Activated CD4-positive, alpha-beta T cell treated with anti-CD3 and anti-CD28 coated beads for 24 hours (primary cell): ENCODE measurements at places on chromosomes 13 and 19.

GRCh38 chr19:8093740-8094139 lies 41.2 kb downstream of the CCL25 start:
- no peak for DNase-seq

GRCh38 chr19:33381101-33381500 lies 7.6 kb downstream of the CEBPG start:
- no peak for DNase-seq

DNA sequence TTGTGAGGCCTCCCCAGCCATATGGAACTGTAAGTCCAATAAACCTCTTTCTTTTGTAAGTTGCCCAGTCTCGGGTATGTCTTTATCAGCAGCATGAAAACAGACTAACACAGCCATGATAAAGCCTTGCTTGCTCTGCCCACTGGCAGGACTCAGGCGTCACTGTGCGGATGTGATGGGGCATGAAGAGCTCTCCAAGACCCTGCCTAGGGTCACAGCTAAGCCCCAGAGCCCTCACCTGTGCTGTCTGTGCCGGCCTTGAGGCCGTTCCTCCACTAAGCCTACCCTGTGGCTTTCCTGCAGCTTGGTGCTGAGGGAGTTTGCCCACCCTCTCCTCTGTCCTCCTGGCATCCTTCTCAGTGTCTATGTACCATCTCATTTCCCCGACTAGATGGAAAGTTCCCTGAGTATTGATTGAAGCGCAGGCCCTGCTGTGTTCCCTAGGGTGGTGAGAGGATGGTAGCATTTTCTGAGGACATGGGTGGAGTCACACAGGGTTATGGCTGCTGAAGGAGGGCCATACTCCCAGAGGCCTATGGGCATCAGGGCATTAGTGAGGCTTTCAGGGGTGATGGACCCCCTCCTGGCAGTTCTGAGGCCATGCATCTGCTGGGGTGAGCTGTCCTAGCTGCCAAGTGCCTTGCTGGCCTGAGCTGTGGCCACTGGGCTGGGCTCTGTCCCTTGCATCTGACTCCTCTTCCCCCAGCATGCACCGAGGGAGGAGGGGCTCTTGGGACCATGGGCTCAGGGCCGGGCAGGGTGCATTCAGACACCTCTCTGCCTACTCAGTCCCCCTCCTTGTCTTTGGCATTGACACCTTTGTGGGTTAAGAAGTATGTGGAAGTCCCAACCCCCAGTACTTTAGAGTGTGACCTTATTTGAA lies 75.3 kb downstream of the TEX29 start:
- DNase-seq, result no peak

GRCh38 chr13:29514720-29515310 lies 80.7 kb downstream of the SLC7A1 start:
- no peak for DNase-seq

- DNase-seq, result no peak
These were observed 1.5 kb downstream of the HIPK4 start for GRCh38 chr19:40388481-40388880.

DNA sequence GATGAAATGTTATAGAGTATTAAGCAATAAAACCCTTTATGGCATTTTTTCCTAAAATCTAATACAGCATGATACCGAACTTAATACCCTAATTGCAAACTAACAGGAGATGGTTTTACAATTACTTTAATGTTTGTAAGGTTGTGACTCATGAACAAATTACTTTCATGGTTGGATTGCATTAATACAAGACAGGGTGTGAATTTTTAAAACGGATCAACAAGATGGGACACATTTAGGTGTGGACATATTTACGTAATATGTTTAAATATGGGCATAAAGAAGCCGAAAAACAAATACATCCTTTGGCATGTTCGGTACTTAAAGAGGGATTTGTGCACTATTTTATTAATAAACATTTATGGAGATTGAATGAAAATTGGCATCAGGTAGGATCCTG lies 168.3 kb upstream of the SPRY2 start:
- no peak for DNase-seq

GRCh38 chr19:16444269-16444600 lies 27.5 kb downstream of the EPS15L1 start:
- no peak for DNase-seq

DNA sequence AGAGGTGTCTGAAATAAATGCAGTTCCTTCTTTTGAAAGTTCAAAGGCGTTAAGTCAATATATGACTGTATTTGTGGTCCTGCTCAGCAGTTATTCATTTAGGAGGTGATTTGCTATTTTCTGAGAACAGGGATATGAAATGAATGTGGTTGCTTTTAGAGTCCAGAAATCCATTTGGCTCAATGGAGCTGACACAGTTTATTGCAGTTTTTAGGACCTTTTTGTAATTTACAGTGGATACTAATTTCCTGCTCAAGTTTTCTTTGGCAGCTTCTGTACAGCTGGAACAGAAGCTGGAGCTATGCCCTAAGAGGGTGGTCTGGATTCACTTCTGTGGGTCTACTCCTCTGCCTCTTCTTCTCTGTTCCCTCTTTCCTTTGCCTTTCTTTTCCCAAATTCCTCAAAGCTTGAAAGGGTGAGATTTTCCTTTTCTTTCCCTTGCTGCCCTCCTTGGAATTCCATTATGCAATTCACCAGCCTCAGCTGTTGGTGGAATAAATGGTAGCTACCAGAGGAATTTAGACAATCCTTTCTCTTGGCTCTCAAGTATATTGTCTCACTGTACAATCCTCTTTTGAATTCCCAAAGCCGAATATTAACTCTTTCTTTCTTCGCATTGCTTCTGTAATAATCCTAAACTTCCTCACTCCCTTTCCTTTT lies 39.9 kb downstream of the ITGBL1 start:
- DNase-seq, result no peak

DNA sequence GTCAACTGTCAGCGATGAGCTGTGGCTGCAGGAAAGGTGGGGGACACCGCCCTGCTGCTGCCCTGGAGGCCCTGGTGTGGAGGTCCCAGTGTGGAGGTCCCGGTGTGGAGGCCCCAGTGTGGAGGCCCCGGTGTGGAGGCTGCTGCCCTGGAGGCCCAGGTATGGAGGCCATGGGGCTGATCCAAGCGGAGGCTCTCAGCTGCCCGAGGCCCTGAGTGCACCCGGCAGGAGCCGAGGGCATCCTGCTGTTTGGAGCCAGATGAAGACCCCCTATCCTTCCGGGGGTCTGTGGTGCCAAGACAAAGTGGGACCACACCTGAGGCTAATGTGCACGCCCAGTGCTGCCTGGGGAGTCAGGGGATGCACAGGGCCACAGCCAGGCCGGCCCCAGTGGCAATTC lies 210.4 kb upstream of the SOX1 start:
- DNase-seq, result no peak

- DNase-seq, result no peak
These were observed 9.4 kb upstream of the WDR18 start for GRCh38 chr19:974564-975257.

DNA sequence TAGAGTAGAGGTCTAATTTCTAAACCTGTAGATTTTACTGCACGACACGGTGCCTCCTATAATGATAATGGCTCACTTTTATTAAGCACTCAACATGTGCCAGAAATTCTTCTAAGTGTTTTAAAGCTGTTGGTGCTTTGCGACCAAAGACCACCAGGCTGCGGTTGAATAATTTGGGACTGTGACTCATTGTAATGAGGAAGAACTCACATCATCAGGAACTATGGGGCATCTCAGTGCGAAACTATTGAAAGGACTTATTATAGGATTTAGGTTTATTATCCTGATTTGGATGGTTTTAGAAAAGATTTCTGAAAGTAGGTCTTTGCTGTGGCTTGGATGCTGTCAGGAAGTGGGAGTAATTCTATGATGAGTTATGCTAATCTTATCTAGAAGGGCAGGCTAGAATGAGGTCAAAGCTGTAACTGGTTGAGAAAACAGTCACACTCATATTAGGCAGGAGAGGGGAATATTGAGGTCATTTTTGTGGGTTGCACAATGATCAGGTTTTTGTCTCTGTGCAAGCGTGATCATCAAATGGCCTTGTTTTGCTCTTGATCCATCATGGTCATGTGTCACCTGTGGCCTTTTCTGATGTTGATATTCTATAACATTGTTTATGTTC lies 266.8 kb downstream of the PCDH20 start:
- no peak for DNase-seq

GRCh38 chr13:101785858-101786257 lies 333.4 kb downstream of the ITGBL1 start:
- DNase-seq, result no peak

DNA sequence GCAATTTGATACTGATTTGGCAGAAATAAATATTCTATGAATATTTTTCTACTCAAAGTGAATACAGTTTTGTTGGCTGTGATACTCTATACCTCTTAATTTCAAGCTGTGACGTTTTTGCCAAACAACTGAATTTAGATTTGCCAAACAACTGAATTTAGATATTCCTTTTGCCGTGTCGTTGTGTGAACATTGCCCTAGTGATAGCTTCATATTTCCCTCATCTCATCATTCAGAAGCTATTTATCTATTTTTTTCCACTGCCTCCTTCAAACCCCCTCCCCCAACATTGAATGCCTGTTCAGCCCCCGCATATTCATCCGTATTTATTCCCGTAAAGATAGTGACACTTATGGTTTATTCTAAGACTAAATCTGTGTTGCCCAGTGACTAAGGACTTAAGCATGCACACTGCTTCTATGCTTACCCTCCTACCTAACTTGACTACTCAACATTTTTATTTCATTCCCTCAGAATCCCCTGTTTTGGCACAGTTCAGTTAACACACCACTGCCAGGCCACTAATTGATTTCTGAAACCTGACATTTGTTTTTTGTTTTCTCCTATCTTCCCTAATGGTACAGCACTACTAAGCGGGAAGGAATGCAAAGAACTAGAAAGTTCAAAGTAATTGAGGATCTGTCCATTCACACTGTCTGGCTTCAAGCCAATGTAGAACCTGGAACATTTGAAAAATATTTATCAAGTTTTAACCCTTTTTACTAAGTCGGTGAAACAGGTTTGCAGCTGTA lies 2.8 kb upstream of the KLF5 start:
- no peak for DNase-seq

GRCh38 chr13:88552966-88553365 lies 881.8 kb downstream of the SLITRK5 start:
- DNase-seq, result no peak

DNA sequence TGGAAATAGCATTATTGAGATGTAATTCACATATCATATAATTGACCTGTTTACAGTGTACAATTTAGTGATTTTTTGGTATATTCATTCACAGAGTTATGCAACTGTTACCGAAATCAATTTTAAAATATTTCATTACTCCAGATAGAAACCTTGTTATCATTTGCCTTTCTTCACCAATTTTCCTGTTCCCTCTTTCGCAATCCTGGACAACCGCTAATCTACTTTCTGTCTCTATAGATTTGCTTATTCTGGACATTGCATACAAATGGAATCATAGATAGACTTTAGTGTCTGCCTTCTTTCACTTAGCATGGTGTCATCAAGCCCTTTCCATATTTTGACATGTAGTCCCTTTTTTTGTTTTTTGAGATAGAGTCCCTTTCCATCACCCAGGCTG lies 19.2 kb downstream of the MAB21L1 start:
- DNase-seq, result no peak

- DNase-seq, result no peak
These were observed 598 bp upstream of the GJB6 start for GRCh38 chr13:20232556-20233277.

- no peak for DNase-seq
These were observed 24.0 kb downstream of the UTP14C start for GRCh38 chr13:52048516-52048915.

DNA sequence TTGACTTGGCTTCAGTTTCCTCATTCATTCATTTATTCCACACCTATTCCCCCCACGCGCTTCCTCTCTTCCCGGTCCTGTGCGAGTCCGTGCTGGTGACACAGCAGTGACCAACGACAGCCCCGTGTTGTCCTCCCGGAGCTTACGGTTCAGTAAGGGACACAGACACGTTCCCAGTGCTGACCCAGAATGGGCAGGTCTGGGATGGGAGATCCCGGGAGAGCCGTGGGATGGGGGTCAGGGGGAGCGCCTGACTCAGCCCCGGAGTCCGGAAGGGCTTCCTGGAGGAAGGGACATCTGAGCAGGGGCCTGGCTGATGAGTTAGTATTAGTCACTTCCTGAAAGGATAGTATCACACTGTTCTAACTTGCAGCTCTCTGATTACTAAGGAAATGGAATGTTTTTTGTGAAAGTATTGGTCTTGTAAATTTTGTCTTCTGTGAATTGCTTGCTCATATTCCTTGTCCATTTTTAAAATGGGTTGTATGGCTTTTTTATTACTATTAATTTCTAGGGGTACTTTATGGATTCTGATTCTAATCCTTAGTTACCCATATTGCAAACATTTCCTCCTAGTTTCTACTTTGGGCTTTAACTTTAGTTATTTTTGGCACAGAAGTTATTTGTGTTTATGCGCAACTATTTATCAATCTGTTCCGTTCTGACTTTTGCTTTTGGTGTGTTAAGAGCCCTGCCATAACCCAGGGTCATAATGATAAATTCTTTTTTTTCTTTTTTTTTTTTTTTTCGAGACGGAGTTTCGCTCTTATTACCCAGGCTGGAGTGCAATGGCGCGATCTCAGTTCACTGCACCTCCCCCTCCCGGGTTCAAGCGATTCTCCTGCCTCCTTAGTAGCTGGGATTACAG lies 708 bp upstream of the ERCC1 start:
- DNase-seq, result no peak

GRCh38 chr19:373391-374182 lies 29.0 kb upstream of the MIER2 start:
- no peak for DNase-seq

DNA sequence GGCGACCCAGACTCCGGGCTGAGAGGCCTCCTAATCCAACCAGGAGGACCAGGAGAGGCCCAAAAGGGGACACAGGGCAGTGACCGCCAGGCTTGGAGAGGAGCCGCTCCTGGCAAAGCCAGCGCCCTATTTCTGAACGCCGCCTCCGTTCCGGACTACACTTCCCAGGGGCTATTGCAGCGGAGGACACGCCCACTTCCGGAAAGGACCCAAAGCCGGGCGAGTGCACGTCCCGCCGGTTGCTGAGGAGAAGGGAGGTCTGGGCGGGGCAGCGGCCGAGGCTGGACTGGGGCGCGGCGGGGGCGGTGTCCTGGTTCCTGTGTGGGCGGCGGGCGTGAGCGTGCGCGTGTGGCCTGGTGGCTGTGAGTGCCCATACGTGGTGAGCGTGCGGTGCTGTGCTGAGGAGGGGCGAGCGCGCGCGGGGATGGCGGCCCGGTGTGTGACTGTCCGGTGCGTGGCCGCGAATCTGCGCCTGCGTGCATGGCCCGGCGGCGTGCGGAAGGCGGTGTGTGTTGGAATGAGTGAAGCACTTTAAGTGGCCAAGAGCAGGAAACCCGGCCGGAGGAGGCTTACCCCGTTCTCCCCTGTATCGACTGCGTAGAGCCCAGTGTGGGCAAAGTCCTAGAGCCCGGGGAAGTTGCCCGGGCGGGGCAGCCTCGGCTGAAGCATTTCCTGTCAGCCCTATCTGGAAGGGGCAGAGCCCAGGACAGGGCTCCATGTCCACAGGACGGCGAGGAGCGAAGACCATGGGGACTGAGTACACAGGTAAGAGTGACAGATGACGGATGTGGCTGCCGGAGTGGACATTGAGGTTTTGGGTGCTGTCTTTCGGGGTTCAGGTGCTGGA lies at the start of gene ZNF470:
TSS of gene ZNF470 (plus strand) at position 195 of the 847 bp plus-strand sequence. CDS start 2,844 bp downstream, outside the sequence.
- peak; percentile 80 for DNase-seq
